Astrocyte of the spinal cord (primary cell): ENCODE measurements at places on chromosomes 11 and 22.

GRCh38 chr22:19579880-19580279 is 55.7 kb upstream of the CLDN5 start:
- no peak for DNase-seq

- DNase-seq, result peak; percentile 95
Measured at GRCh38 chr22:45804986-45805325, 133.3 kb downstream of the ATXN10 start.

DNA sequence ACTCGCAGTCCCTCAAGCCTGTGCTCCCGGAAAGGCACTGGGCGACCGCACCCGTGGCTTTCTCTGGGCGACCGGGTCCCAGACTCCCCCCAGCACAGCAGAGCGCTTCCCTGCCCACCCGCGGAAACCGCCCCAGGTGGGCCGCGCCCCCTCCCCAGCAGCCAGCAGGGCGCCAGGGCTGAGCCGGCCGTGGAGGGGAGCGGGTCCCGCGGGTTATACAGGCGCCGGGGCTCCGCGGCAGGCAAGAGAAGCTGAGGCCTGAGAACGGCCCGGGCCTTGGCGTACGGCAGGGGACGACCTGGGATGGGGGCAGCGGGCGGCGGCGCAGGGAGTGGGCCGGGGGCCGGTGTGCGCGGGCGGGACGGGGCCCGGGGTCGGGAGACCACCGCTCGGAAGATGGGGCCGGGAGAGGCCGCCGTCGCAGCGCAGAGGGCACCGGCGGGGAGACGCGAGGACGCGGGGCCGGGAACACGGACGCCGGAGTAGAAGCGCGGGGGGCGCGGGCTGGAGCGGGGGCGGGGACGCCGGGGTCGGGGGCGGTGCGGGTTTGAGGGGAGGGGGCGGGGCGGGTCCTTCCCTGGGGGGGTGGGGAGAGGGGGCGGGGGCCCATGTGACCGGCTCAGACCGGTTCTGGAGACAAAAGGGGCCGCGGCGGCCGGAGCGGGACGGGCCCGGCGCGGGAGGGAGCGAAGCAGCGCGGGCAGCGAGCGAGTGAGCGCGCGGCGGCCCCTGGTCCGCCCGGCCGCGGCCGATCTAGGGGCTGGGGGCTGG is at the start of gene MDK:
MDK (plus strand) TSS at position 622 of the 771 bp plus-strand sequence. CDS start 389 bp downstream, outside the sequence.
- DNase-seq, result no peak

DNA sequence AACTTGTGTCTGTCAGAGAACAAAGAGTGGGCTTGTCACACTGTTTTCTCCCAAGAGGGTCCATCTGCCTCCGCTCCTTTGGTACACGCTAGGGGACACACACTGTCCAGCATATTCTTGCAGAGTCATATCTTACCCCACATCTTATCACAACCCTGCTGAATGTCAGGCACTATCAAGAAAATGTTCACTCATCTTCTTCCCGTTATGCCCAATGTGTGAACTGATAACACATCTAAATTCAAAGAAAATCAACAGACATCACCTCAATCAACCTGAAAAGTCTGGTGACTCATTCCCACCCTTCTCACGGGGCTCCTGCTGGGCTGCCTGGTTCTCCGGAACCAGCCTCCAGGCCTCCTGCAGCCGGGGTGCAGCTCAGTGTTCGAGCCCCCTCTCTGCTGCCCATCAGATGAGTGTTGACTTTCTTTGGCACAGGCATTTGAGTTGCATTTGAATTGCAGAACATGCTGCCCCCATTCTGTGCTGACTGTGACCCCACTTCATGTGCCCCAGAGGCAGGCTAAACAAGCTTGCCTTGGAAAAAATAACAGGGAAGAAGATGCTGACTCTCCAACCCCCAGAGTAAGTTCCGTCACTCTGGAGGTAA is 19.4 kb downstream of the GRAP2 start:
- DNase-seq, result no peak

DNA sequence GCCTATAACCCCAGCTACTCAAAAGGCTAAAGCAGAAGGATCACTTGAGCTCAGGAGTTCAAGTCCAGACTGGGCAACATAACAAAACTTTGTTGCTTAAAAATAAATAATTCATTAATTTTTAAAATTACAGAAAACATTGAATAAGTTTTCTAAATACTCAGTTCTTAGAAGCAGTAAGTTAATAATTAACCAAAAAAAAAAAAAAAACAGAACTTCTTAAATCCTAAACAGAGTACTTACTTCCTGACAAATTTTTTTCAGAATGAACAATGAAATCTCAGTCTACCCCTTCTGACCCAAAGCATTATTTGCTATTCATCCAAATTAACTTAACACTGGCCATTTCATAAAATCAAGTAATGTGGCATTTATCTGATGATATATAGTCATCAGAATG is 65.4 kb upstream of the ARHGAP32 start:
- DNase-seq, result no peak

DNA sequence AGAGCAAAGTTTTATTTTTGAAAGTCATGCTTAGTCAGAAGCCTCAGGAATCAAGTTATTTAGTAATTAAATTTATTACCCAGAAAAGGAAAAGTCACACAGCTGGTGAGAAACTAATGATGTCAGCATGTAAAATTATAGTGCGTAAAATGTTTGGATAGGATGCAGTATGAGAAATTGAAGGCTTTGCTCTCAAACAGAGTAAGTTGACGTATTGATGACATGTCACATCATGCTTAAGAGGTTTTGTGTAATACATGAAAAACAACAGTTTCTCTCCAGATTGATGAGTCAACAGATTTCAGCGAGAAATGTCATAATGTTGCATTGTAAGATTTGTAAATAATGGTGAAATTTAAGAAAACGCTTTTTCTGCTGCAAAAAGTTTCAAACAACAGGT is 769.8 kb downstream of the METTL15 start:
- DNase-seq, result peak; percentile 9

- DNase-seq, result peak; percentile 25
Measured at GRCh38 chr11:105609341-105609781, 512 bp upstream of the GRIA4 start.

- no peak for DNase-seq
Measured at GRCh38 chr11:71188073-71188472, 64.3 kb downstream of the SHANK2 start.

DNA sequence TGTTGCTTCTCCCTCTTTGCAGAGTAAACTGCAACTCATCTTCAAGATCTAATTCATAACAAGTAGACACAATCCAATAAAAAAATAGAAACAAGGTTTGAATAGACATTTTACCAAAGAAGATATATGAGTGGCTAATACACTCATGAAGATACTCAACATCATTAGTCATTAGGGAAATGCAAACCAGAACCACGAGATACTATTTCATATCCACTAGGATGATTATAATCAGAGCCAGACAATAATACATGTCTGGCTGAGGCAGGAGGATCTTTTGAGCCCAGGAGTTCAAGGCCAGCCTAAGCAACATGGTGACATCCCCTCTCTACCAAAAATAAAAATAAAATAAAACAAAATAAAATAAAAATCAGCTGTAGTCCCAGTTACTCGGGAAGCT is 85.0 kb downstream of the ATG16L2 start:
- no peak for DNase-seq

GRCh38 chr11:35293699-35294098 is 125.7 kb downstream of the SLC1A2 start:
- DNase-seq, result no peak

GRCh38 chr22:32380991-32381390 is 23.3 kb downstream of the RFPL3 start:
- DNase-seq, result no peak
